ENCODE measurements at places on chromosomes 4 and X. TPM values are rescaled to one million over a fixed set of nuclear protein-coding genes. Genes with fewer than 3 reads are reported as not detected.

The HPGDS gene
- total RNA-seq = not detected

The TKTL2 gene
- not detected for total RNA-seq

The MAPK10 gene
- total RNA-seq = 69.6 TPM

GRCh38 chrX:10172877-10173276 is 16.1 kb downstream of the CLCN4 start:
- DNase-seq = no peak

The TBC1D9 gene
- total RNA-seq = 12.8 TPM

DNA sequence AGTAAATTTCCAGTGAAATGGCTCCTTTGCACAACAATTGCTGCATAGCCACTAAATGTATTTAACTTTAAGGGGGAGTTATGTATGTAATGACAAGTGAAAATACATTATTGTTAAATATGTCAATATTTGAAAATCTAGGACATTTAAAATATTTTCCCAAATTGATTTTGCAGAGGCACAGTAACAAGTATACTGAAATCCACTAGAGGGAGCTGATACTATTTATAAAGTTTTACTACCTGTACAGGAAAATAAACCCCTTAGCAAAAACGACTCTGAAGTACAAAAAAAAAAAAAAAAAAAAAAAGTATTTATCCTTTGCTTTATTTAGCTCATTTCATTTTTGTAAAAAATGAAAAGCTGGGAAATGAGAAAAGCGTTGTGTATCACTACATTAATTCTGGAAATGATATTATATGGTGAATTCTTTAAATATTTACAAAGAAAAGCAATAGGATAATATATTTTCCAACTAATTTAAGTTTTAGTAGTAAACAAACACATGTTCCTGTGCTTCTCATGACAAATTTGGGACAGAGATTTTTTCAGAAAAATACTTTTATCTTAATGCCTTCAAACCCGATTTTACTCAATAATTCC is 727.7 kb downstream of the DMD start:
- DNase-seq = no peak

DNA sequence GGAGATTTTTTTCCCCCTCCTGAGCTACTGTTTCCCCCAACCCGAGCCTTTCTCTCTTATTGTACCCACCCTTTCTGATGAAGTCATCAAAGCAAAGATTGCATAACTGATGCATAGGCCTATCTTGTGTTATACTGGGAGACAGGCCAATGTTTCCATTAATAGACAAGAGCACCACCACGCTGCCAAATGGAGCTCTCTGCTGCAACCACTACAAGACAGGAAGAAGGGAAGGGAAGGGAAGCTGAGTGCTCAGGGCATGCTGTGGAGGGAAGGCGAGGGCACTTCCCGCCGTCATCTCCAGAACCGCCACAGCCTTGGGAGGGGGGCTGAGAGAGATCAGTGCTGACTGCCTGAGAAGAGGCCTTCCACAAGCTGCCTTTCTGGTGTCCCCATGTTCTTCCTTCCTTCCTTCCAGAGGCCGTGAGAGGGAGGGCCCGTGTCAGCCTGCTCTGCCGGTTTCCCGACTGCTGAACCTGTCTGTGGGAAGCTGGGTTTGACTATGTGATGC is 75.0 kb downstream of the MGST2 start:
- DNase-seq = peak; percentile 96

Measured in fibroblast of the aortic adventitia (primary cell).